ENCODE measurements at places on chromosomes 6 and 20. TPM values are rescaled to one million over a fixed set of nuclear protein-coding genes. Genes with fewer than 3 reads are reported as not detected.

ANKRD66 gene
- total RNA-seq = not detected

FYN gene
- 38.3 TPM for total RNA-seq

HUS1B gene
- 0.24 TPM for total RNA-seq

- DNase-seq = no peak
Measured at GRCh38 chr6:42514745-42515144, 49.1 kb upstream of the UBR2 start.

DNA sequence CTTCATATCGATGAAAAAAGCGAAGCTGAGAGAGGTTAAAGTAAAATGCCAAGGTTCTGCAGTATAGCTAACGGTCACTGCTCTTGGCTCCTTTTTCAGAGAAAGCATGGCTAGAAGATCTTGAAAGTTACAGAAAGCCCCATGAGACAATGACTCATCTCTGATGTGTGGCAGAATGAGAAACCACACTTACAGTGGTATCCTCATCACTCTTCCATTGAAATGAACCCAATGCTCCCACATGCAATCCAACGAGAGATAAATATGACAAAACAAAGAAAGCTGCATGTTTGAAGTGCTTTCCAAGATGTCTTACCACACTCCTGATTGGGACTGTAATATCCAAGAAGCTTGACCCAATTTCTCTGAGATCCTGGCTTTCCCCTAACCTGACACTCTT lies 694.9 kb downstream of the PRKN start:
- DNase-seq = no peak

- no peak for DNase-seq
Measured at GRCh38 chr6:45787384-45787783, 228.3 kb downstream of the CLIC5 start.

- no peak for DNase-seq
Measured at GRCh38 chr6:163711615-163712565, 297.4 kb downstream of the QKI start.

DNA sequence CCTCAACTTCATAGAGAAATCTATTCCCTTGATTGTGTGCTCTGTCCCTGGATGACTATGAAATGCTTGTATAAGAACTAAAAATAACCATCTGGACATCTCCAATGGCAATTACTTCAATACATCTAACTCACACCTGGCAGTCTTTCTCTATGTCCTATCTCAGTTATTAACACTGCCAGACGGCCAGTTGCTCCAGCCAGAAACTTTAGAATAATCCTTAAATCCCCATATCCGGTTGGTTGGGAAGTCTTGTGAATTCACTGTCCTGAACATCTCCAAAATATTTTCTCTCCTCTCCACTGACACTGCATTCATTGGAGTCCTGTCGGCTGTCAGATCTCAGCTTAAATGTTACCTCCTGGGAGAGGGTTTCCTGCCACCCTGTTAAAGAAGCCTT lies 12.2 kb upstream of the LAMA2 start:
- no peak for DNase-seq

All from HFFc6 (cell line).